ENCODE measurements at places on chromosomes 12 and 14. TPM values are rescaled to one million over a fixed set of nuclear protein-coding genes. Genes with fewer than 3 reads are reported as not detected.

DNA sequence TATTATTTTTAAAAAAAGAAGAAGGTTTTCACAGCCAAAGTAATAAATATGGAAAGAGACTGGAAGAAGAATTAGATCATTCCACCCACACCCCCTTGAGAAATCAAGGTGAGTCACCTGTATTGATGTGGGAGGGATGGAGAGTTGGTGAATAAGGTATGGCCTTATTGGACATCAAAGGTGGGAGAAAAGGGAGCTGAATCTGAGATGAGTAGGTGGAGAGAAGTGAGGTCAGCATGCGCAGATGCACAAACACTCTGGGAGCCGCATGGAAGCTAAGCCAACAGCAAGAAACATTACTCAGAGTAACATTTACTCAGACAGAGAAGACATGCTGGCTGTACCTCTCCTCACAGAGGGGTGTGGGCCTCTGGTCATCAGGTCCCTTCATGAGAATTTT is 113.1 kb upstream of the FOXG1 start:
- no peak for DNase-seq

The STX2 gene
- total RNA-seq = 15.4 TPM

- DNase-seq = no peak
These were observed 261.4 kb downstream of the TTC8 start for GRCh38 chr14:89085737-89086382.

The RNF212B gene
- not detected for total RNA-seq

The CDCA4 gene
- total RNA-seq = 10.2 TPM

DNA sequence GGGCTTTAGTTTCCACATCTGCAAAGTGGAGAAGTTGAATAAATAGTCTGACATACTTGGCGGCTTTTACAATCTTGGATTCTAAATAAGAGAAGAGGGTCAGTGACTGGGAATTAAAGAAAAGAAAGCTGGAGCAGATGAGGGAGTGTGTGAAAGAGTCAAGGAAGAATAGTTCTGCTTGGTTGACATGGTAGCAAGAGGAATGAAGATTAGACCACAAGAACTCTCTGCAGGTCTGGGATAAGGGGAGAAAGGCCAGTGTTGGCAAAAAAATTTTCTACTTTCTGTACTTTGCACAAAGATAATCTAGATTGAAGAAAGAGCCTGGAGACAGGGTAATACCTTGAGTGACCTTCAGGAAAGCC is 5.9 kb downstream of the ITGB7 start:
- no peak for DNase-seq

The APOF gene
- total RNA-seq = not detected

The KRT6B gene
- total RNA-seq = 69.2 TPM

GRCh38 chr14:51609251-51609954 is 42.3 kb upstream of the FRMD6 start:
- no peak for DNase-seq

The RASAL1 gene
- total RNA-seq = not detected

The BAZ1A gene
- total RNA-seq = 61.0 TPM

- no peak for DNase-seq
These were observed 29.7 kb upstream of the CEBPE start for GRCh38 chr14:23148591-23149249.

GRCh38 chr14:97116546-97116945 is 319.4 kb downstream of the VRK1 start:
- DNase-seq = no peak

GRCh38 chr14:66398437-66398836 is 87.7 kb upstream of the CCDC196 start:
- no peak for DNase-seq

DNA sequence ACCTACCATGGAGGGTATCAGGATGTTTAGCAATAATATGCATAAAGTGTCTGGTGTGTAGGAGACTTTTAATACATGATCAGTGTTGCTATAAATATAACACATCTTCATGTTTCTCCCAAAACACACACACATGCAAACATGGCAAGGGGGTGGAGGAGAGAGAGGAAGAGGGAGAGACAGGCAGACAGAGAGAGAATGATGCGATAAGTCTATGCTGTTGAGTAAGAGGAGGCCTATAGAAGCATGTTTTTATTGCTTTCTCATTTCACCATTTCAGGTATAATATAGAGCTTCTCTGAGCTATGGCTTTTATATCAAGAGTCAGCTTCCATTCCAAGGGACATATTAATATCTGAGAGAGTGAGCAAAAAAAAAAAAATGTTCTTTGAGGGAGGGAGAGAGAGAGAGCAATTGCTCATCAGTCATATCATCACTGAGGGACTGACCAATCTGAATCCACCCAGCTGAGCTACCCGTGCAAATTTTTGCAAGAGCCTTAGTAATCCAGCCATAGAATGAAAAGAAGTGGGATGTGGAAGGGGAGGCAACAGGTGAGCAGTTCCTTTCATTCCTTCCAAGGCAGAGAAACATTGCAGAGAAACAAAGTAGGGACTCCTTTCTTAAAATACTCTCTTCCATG is 54.8 kb upstream of the RASSF8 start:
- no peak for DNase-seq

GRCh38 chr12:109630815-109631214 is 57.2 kb downstream of the MVK start:
- DNase-seq = no peak

The AQP6 gene
- total RNA-seq = not detected

The SLC15A5 gene
- total RNA-seq = not detected

The CLEC4A gene
- total RNA-seq = 3.9 TPM

GRCh38 chr14:26190646-26191045 is 407.2 kb downstream of the NOVA1 start:
- DNase-seq = no peak

- DNase-seq = no peak
These were observed 27.1 kb downstream of the ALDH1L2 start for GRCh38 chr12:105057174-105057573.

The NGB gene
- total RNA-seq = not detected

- no peak for DNase-seq
These were observed 190.6 kb downstream of the GPHN start for GRCh38 chr14:66698503-66698902.

- DNase-seq = no peak
These were observed 37.9 kb downstream of the WDR89 start for GRCh38 chr14:63603749-63604277.

DNA sequence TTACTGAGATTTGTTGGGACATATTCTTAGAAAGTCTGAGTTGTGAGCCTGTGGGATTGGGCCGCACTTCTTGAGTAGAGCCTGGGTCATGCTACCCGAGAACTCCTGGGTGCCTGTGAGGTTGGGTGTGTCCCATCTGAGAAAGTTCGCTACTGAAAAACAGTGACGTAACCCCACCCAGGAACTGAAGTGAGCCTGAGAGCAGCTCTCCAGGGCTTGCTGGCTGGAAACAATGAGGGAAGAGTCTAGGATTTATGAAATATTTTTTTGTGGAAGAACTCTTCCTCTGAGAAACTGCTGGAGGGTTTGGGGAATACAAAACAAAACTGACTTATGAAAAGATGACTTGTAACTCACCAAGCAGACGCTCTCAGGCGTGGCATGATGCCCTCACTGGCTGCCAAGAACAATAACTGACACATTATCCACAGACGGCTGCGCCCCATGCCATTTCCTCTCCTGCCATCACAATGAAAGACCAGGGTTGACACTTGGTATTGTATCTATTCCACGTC is 69.2 kb downstream of the RASSF3 start:
- DNase-seq = peak; percentile 82

GRCh38 chr12:22453511-22453910 is 90.8 kb downstream of the C2CD5 start:
- DNase-seq = no peak

DNA sequence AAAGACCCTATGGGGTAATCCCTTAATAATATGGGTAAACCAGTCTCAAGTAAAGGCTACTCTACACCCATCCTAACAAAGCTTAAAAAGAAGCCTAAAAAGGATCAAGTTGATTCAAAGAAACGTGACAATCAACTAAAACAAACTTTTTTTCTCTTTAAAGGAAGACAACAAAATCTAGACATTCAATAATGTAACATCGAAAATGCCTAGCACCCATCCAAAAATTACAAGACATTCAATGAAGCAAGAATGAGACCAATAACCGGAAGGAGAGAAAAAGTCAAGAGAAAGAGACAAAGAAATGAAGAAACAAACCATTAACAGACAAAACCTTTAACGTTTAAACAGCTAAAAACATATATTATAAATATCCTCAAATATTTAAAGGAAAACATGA is 143.8 kb upstream of the VASH1 start:
- no peak for DNase-seq

GRCh38 chr12:118098401-118098800 is 5.4 kb downstream of the VSIG10 start:
- DNase-seq = no peak

DNA sequence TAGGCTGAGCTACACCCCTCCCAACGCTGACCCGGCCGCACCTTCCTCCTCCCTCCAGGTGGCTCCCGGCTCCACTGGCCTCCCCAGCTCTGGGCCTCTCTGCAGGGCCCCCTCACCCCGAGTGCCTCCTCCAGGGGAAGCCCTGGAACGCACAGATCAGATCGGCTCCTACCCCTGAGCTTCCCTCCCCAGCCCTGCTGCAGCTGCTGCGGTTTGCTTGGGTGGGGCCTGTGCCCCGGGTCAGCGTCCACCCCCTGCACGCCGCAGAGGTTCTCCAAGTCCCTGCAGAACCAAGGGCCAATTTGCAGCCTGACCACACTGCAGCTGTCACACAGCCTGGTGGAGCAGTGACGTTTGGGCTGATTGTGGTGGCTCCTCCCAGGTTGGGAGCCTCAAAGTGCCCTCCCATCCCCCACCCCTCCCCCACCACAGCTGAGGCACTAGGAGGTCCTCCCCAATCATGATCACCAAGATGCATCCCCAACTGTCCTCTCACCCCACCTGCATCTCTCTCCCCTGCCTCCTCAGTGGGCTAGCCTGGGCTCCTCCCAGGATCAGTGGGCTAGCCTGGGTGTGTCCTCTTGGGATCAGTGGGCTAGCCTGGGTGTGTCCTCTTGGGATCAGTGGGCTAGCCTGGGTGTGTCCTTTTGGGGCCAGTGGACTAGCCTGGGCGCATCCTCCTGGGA is 12.8 kb upstream of the FBRSL1 start:
- no peak for DNase-seq

DNA sequence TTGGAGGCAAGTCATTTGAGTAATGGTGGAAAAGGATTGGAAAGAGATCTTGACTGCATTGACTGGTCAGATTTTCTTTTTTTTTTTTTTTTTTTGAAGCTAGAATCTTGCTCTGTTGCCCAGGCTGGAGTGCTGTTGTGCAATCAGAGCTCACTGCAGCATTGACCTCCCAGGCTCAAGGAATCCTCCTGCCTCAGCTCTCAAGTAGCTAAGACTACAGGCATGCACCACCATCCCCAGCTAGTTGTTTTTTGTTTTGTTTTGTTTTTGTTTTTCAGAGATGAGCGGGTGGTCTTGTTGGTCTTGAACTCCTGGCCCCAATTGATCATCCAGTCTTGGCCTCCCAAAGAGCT is 30.9 kb upstream of the FAM222A start:
- DNase-seq = no peak

- no peak for DNase-seq
These were observed 9.0 kb downstream of the MVK start for GRCh38 chr12:109582636-109583035.

DNA sequence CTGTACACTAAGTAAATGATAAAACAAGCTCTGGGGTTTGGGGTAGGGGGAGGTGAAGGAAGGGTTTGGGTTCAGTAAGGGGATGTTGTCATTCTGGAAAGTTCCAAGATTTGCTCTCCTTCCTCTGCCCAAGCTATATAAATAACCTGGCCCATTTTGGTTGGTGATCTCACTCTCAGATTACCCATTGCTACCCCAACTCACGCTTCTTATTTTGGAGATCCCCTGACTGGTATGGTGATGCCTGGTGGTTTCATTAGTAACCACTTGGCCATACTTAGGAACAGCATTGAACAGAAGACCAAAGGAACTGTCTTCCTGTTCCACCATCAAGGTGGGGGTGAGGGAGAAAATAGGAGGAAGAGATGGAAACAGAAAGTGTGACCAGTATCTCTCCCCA is 259.6 kb upstream of the TBX3 start:
- DNase-seq = no peak

DNA sequence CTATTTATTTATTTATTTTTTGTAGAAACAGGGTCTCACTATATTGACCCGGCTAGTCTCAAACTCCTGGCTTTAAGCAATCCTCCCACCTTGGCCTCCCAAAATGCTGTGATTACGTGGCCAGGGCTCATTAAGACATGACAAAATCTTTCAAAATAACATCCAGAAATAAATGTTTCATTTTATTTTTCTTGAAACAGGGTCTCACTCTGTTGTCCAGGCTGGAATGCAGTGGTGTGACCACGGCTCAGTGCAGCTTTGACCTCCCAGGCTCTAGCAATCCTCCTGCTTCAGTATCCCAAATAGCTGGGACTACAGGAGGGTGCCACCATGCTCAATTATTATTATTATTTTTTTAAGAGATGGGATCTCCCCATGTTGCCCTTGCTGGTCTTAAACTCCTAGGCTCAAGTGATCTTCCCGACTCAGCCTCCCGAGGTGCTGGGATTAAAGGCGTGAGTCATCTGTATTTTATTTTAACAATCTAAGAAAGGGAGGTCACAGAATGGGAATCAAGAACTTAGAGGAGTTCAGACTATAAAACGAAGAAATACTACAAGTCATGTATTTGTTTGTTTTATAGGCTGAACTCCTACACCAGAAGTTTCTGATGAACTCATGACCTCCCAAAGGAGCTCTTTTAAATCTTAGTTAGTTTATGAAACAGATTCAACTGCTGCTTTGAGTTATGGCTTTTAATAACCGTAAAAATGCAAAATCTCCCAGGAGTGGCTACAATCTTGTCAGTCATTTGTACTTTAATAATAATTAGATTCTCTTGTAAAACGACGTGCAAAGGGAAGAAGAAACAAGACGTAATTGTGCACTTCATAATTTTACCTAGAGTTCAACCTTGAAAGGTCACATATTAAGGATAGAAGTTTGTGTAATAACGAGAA is 2.1 kb upstream of the TMEM263 start:
- DNase-seq = no peak

DNA sequence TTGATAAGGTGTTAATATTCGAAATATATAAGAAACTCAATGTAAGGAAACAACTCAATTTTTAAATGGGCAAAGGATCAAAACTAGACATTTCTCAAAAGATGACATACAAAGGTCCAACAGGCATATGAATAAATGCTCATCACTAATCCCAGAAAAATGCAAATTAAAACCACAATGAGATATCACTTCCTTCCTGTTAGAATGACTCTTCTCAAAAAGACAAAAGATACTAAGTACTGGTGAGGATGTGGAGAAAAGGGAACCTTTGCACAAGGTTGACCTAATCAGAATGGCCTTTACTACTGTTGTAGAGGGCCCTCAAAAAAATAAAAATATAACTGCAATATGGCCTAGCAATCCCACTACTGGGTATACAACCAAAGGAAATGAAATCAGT is 383.4 kb downstream of the KCNH5 start:
- DNase-seq = no peak

DNA sequence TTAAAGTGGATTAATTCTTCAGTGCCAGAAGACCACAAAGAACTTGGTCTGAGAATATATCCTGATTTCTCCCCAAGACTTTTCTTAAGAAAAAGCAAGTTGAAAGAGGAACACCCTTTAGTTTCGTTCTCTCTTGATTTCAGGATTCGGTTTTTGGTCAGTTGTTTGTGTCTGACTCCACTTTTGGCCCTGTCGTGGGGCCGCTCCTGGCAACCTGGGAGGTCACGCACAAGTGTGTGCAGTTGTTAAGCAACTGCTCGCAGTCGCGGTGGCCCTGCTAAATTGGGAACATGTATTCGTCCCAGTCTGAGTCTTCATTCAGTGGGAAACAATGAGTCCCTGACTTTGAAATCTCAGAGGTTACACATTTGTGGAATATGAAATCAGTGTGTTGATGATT is 68.7 kb downstream of the RGS6 start:
- DNase-seq = no peak

- no peak for DNase-seq
These were observed 26.1 kb upstream of the BHLHE41 start for GRCh38 chr12:26150736-26151450.

The SDR9C7 gene
- total RNA-seq = not detected

The GPR162 gene
- 4.1 TPM for total RNA-seq
